ENCODE measurements at places on chromosomes 4 and X.

DNA sequence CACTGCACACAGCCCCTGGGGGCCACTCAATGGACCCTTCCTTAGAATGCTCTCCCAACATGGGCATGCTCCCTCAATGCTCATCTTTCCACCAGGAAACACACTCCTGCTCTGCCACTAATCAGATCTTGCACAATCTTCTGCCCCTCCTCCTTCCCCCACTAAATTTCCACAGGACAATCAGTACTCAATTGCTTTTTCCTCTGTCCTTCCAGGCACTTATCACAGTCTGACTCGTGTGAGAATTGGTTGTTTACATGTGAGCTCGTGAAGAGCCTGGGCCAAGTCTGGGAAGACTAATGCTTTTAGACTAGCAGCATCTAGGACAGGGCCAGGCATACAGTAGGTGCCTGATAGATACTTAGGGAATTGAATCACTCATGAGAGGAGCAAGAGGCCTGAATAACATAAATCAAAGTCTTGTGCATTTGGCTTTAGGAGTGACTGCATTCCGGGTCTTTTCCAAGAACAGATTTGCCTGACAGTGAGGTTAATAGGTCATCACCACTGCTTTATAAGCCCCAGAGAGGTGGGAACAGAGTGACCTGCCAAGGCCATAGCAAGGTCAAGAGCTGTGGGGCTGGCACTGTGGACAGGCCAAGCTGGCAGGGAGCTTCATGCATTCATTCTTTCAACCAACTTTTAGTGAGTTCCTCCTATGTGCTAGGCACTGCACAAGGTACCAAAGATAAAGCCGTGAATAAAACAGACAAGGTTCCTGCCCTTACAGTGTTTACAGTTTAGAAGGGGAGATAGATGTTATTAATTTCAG, 55.0 kb downstream of the PRPS1 start:
- no peak for DNase-seq

DNA sequence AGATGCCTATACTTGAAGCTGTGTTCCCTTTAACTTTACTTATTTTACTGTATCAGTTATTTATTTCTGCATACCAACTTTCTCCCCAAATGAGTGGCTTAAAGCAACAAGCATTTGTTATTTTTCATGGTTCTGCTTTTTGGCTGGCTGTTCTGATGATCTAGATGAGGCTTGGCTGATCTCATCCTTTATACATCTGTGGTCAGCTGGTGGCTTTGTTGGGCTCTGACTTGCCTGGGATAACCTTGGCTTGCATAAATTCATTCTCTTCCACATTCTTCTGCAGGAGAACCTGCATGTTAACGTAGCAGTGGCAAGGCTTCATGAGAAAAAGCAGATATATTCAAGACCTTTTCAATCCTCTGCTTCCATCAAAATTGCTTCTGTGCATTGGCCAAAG, 1317.6 kb downstream of the ADGRL3 start:
- no peak for DNase-seq

DNA sequence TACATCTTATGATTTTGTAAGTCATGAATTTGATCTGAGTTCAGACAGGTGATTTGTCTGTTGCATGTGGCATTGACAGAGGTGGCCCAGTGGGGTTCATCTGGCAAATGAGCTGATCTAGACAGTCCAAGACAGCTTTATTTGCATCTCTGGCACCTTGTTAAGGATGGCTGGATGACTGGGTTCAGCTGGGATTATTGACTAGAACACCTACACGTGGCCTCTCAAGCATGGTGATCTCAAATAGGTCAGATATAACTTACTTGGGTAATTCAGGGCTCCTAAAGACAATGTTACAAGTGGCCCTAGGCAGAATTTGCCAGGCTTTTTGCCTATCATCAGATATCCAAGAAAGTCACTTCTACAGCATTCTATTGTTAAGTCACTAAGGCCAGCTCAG, 48.0 kb downstream of the APOOL start:
- DNase-seq, result no peak

DNA sequence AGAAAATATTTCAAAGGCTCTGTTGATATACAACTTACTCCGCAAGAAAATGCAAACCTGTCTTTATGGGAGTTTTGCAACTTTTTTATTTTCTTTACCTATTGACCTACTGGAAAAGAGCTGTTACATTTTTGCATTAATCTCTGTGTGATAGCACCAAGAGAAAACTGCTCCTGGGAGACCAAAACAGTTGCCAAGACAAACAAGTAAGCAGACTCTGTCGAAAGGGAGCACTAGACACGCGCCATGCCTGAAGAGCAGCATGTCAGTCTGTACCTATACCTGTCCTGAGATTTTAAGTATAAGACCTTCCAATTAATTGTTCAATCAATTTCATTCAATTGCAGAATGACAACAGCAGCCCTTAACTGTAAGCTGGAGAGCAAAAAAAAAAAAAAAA, 56.0 kb upstream of the TECRL start:
- no peak for DNase-seq

DNA sequence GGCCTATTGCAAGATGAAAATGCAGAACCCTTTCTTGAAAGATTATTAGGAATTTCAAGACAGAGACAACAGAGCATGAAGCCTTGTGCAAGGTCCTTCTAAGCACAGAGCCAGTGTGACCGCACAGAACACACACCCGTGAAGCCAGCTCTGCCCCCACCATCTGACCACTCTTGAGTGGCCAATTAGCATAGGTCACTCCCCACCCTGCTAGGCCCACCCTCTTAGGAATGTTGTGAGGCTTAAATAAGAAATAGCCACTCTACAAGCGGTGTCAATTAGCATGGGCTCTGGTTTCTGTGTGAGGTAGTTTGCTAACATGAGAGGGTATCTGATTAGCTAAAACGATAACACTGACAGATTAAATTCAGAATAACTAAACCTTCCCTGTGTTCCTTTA, 152.9 kb downstream of the PTTG2 start:
- DNase-seq, result no peak

Measured in muscle of arm (tissue), 14 donors.